ENCODE measurements at places on chromosomes 7 and 10. TPM values are rescaled to one million over a fixed set of nuclear protein-coding genes. Genes with fewer than 3 reads are reported as not detected.

GRCh38 chr7:87712571-87712970 lies 84.4 kb downstream of the RUNDC3B start:
- H3K27me3 ChIP-seq: no peaks in the 10 kb centered on the region
- H3K27ac ChIP-seq: no peak overlapping the region
- H3K36me3 ChIP-seq: no peaks in the 10 kb centered on the region
- no peak for DNase-seq

DNA sequence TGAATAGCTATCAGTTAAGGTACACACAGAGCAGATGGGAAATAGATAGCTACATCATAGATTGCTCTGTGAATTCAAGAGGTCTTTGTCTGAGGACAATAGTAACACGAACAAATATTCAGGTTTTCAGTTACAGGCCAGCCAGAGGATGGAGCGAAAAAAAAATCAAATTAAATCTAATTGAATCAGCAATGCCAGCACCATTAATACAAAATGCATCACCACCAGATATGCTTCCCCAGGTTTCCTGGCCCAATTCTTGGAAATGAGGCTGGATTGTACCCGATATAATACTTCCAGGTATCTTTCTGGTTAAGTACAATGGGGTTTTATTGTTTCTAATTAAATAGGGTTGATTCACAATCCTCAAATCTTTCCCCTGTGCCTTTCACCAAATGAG lies 975.8 kb upstream of the AUTS2 start:
- no peak for DNase-seq
- H3K4me1 ChIP-seq: no peaks in the 10 kb centered on the region
- H3K27ac ChIP-seq: no peak overlapping the region
- no peak overlapping the region for H3K4me3 ChIP-seq
- no peaks in the 10 kb centered on the region for H3K27me3 ChIP-seq

- DNase-seq: no peak
- no peaks in the 10 kb centered on the region for H3K36me3 ChIP-seq
- no peak overlapping the region for H3K27ac ChIP-seq
- peaks cover 21% of the 10 kb centered on the region for H3K4me1 ChIP-seq
These were observed 904 bp downstream of the LBX1 start for GRCh38 chr10:101228153-101228965.

The FKBP6 gene
- total RNA-seq: not detected
